Suppressor macrophage (primary cell): ENCODE measurements at places on chromosomes 3 and 15.

DNA sequence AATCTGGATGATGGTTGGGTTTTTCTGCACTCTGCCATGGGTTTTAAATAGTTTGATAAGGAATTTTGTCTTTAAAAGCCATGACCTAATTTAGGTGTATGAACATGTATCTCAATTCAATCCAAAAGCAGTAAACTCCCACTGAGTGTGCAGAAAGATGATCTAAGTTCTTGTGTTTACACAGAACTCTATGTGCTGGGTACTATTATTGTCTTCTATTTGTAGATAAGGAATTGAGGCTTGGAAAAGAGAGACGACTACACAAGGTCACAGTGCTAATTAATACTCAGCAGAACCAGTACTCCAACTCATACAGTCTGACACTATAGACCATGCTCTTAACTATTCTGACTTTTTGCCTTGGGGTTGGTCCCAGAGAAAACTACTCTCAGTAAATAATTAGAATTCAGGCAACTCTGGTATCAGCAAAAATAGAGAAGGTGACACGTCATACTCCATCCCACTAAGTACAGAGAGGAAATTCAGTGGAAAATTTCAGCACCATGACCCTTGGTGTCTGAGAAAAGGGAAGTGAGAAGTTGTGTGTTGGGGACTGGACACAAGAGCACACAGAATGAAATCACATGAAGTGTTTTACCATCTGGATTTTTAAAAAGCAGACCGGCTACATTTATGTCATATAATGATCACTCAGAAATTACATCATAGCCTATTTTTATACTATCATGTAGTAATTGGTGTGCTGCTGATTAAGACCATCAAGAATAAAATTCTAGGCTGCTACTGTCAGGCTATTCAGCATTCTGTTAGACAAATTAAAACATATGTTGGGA, 18.3 kb upstream of the MYH15 start:
- DNase-seq = peak; percentile 96

GRCh38 chr3:126896968-126897367, 85.9 kb upstream of the PLXNA1 start:
- DNase-seq = no peak

- DNase-seq = no peak
Observed at GRCh38 chr3:131591394-131592014, 88.7 kb upstream of the MRPL3 start.

DNA sequence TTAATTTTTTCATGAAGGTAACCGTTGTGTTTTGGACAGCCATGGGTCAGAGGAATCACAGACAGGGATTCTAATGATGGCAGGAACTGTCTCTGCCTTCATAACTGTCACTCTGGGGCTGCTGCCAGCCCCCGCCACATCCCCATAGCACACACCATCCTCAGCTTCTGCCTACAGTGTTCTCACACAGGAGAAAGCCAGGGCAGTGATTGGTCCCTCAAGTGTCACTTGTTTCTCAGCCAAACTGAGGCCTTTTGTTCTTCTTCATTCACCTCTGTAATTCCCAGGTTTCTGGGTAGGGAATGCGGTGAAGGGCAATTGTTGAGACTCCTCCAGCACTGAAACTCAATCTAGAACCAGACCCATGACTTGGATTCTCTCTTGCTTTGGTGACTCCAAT, 65.4 kb upstream of the C3orf80 start:
- DNase-seq = no peak

GRCh38 chr3:25967385-25967784, 177.5 kb downstream of the OXSM start:
- no peak for DNase-seq
